Hematopoietic multipotent progenitor cell treated with erythropoietin and hydrocortisone succinate and interleukin-3 and kit ligand, for 15 days (in vitro differentiated cells): ENCODE measurements at places on chromosomes 6 and 20.

- no peak for DNase-seq
Measured at GRCh38 chr6:149852881-149853280, 11.3 kb downstream of the LRP11 start.

- no peak for DNase-seq
Measured at GRCh38 chr20:23449421-23449820, 3.3 kb downstream of the CST11 start.

GRCh38 chr6:29593199-29593855 lies 8.4 kb downstream of the OR2H2 start:
- DNase-seq, result no peak

GRCh38 chr6:74283532-74283931 lies 587.5 kb downstream of the CD109 start:
- DNase-seq, result no peak

DNA sequence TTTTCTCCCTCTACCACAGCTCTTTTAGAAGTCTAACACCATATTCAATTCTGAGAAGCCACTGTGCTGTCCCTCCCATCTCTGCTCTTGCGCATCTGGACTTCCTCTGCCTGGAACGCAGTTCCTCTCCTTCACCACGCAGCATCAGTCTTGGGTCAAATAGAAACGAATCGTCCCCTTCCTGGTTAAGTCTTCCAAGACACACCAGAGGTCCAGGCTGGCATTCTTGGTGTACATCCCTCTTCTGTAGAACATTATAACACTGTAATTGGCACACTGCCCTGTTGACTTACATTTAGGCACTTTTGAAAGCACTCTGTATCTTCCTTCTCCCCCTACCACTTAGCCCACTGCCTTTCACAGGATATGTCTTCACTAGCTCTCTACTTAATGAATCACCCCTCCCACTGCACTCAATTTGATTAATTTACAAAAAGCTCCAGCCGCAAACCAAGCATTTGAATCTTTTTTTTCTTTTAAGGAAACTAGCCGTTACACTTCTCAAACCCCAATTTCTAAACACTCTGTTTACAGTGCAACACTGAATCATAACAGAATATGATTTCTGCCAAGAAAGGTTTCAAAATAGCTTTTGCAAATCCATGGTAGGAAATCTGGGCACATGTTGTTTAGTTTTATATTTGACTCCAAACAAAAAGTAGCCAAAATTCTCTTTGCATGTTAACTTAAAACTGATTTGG lies 140.8 kb upstream of the CARMIL1 start:
- peak; percentile 72 for DNase-seq

- DNase-seq, result peak; percentile 88
Measured at GRCh38 chr6:11232193-11232769, at the start of gene NEDD9. NEDD9 (minus strand) TSS chr6:11232668; CDS start chr6:11232515, 153 bp downstream.

GRCh38 chr6:112827793-112828192 lies 480.7 kb downstream of the RFPL4B start:
- no peak for DNase-seq

DNA sequence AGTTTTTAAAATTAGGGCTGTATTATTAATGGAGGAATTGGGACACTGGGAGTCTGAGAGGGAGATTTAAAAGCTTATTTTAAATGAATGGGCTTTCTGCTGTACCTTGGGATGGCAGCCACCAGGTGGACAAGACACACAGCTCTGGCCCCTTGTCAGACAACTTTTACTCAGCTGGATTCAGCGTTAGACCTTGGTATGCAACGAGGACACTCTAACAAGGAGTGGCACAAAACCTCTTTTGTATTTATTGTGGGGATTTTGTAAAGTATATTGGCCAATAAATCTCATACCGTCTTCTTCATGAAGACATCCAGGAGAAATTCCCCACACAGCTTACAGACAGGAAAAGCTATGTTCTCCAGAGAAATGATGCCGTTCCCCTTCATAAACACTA lies 105.7 kb downstream of the LCA5 start:
- DNase-seq, result no peak

DNA sequence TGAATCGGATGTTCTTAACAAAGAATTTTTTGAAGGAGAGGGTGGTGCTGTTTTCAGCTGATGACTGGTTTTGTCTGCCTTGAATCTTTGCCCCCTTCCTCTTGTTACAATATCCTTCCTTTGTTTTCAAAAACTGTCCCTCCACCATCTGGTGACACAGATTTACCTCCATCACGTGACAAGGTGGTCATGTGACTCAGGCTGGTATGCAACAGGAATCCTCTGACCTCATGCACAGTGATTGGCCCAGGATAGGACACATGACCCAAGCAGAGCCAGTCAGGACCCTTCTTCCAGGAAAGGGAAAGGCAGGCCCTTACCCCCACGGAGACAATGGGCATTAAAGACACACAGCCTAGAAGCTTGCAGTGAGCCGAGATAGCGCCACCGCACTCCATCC lies 84.7 kb upstream of the MC3R start:
- no peak for DNase-seq

- DNase-seq, result no peak
Measured at GRCh38 chr6:137216875-137217553, 2.2 kb downstream of the IFNGR1 start.

GRCh38 chr6:148470156-148470555 lies 127.5 kb downstream of the SASH1 start:
- no peak for DNase-seq

GRCh38 chr6:336159-337114 lies 44.1 kb downstream of the DUSP22 start:
- DNase-seq, result no peak

DNA sequence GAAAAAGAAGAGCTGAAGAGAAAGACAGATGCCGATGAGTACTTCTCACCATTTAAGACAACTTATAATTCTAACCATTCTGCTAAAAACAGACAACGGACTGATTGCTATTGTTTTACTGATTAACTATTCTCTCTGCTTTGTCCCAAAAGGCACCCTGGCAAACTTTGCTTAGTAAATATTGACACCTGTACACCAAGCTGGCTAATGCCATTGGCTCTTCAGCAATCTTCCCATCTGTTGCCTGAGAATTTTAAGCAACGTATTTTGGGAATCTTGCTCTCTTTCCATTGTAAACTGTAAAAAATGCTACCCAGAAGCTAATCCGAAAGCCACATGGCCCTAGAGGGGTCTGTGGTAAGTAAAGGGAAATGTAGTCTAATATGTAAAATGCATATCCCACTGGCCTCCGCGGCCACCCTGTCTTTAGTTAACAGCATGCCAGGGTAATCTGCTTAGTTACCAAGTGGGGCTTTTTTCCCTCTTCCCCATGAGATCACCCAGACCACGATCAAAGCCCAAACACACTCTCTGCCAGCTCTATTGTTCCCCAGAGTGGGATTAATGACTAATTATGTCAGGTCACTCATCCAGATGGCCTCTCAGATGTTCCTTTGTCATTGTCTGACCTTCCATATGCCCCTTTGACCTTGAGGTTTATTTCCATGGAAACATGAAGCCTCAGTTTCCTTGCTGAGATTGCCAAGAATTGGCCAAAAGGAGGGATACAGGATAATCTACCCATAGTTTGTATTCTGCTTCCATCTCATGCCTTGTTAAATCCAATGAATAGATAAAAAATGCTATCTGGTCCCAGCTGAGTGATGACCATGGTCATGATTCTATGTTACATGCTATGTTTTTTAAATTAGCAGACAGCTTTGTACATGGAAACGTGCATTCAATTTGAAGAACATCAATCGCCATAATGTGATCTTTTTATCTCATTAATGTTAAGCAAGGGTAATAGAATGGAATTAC lies 216.4 kb upstream of the MCHR2 start:
- DNase-seq, result no peak

- no peak for DNase-seq
Measured at GRCh38 chr6:2433266-2433665, 187.9 kb upstream of the GMDS start.

- DNase-seq, result no peak
Measured at GRCh38 chr6:167474171-167474570, 149.3 kb downstream of the TTLL2 start.

GRCh38 chr6:167579806-167580618 lies 246.7 kb upstream of the AFDN start:
- no peak for DNase-seq

DNA sequence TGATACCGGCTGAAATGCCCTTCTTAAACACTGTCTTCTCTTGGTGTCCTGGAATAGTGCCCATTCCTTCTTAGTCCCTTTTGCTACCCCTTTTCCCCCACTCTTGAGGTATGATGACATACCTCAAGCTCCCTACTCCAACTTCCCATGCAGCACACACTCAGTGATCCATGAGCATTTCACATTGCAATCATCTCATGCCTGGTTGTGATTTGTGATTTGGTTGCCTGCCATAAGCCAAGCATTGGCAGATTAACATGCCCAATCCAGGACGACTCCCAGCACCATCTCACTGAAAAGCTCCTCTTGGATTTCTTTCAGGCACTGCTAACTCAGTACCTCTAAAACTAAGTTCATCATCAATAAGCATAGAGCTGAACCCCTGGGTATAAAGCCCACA lies 14.7 kb upstream of the PTPRA start:
- DNase-seq, result no peak

DNA sequence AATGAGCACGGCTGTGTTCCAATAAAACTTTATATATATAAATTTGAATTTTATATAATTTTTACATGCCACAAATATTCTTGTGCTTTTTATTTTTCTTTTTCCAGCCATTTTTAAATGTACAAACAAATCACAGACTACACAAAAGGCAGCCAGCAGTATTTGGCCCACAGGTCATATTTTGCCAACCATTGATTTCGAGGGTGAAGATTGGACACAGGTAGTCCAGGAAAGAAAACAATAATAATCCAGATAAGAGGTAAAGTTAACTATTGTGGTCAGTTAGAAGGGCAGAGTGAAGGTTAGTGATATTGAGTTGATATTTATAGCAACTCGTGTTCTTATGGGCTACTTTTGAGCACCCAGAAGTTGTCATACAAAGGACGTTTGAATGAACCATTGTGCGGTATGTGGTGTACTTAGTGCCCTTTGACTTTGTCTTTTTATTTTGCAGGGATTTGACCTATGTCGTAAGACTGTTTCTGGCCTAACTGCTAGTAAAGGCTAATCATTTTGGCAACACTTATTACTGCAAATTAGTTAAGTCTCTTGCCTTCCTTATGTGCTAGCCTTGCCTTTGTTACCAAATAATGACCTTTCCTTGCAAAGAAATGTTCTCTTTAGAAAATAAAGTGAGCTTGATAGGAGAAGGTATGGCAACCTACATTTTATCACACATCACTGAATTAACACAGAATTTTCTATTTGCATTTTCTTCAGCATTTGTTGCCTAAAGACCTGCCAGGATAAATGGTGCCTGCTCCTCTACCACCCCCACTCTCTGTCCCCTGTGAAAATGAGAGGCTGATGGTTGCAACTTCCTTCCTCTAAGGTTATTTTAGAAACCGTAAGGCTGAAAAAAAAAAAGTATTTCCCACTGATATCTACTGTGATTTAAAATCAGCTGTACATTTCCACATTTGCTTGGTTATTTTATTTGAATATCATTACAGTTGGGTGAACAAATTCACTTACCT lies 493.9 kb upstream of the SOX4 start:
- no peak for DNase-seq

GRCh38 chr6:147974376-147974775 lies 368.3 kb upstream of the SASH1 start:
- no peak for DNase-seq

DNA sequence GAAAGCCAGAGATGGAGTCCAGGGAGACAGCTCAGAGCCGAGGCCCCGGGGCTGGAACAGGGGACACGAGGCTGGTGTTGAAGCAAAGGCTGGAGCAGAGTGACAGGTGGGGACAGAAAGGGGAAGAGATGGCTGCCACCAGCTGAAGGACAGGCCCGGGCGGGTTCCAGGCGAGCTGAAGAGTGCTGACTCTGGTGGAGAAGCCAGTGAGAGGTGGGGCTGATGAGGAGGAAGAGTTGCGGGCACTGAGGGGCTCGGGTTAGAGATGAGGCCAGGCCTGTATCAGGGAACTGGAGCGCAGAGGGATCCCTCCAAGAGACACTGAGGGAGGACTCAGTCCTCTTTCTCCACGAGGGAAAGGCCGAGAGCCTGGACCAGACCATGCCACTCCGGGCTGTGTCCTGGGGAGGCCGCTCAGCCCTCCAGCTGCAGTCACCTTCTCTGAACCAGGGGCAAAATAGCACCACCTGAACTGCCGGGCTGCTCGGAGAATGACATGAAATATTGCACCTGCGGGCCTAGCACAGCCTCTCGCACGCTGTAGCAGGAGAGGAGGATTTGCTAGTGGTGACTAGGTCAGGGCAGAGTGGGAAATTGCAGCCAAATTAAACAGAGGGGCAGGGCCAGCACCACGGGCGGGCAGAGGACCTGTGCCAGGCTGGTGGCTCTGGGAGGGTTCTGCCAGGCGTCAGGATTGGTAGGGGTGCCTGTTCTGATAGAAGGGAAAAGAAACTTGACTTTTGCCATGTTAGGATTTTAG lies 175.9 kb downstream of the ZDHHC14 start:
- no peak for DNase-seq

- DNase-seq, result no peak
Measured at GRCh38 chr20:45340236-45340847, 7.9 kb downstream of the SDC4 start.

GRCh38 chr6:155313602-155314091 lies 637 bp downstream of the TFB1M start:
- peak; percentile 30 for DNase-seq

- no peak for DNase-seq
Measured at GRCh38 chr20:62473717-62474603, 1.8 kb downstream of the GATA5 start.

GRCh38 chr6:50285735-50286134 lies 236.0 kb upstream of the DEFB112 start:
- DNase-seq, result no peak

- no peak for DNase-seq
Measured at GRCh38 chr20:36658300-36658699, 12.3 kb upstream of the SLA2 start.

GRCh38 chr6:125752773-125753172 lies 3.3 kb downstream of the HEY2 start:
- no peak for DNase-seq

GRCh38 chr20:16260911-16261310 lies 312.3 kb downstream of the KIF16B start:
- no peak for DNase-seq

DNA sequence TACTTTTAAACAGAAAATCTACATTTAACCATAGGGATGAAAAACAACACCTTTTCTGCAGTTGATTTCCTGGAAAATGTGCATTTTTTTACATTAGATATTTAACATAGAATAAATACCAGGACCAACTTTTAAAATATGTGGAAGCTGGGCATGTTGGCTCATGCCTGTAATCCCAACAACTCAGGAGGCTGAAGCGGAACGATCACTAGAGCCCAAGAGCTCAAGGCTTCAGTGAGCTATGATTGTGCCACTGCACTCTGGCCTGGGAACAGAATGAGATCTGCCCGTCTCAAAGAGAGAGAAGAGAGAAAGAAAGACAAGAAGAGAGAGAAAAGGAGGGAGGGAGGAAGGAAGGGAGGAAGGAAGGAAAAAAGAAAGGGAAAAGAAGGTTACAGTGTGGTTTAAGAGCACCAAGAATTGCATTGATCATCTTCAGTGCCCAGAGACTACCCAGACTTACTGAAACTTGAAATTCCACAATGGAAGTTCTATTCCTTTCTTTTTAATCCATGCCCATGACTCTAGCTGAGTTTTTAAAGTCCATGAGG lies 189.4 kb upstream of the ARID1B start:
- no peak for DNase-seq
